ENCODE measurements at places on chromosomes 13 and 19.

- DNase-seq = peak; percentile 95
Measured at GRCh38 chr19:11142528-11143171, 12.9 kb downstream of the SPC24 start.

- no peak for DNase-seq
Measured at GRCh38 chr19:57079656-57080055, 40.1 kb upstream of the USP29 start.

- DNase-seq = no peak
Measured at GRCh38 chr13:95319551-95320274, 18.5 kb upstream of the ABCC4 start.

DNA sequence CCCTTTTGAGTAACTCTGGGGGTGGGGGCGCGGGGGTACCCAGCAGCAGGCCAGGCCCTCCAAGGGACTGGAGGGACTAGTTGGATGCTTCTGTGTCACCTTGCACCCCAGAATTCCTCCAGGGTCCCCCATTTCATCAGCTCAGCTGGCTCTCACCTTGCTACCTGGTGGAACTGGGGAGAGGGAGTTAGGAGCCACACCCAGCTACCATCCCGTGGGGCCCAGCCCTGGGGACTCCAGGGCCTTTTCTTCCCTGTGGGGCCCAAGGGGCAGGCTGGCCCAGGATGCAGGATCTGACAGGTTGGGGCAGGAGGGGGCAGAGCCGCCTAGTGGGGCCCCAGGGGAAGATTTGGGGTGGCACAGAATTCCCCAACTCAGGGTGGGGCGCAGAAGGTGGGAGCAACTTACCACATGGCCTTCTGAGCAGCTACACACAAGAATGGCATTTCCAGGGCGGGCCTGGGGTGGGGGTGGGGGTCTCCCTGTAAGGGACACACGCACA, 32.8 kb upstream of the NANOS3 start:
- DNase-seq = no peak

GRCh38 chr19:42175952-42176648, 41.4 kb downstream of the DEDD2 start:
- DNase-seq = peak; percentile 46

DNA sequence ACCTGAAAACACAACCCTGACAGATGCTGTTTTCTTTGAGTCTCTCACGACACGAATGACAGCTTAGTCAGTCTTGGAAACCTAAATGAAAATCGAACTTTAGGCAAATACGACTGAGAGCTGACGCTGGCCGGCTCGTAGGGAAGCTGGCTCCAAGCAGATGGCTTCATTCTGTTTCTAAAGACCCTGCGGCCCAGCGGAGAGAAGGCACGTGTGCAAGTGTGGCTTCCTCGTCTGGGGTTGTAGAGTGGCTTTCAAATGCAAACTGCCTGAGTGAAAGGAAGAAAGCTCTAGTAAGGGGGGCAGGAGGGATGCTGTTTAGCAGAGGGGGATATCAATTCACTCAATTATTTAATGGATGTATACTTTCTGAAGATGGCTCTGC, 26.1 kb upstream of the TIMM44 start:
- no peak for DNase-seq

GRCh38 chr19:3375221-3376090, 9.1 kb downstream of the NFIC start:
- no peak for DNase-seq

DNA sequence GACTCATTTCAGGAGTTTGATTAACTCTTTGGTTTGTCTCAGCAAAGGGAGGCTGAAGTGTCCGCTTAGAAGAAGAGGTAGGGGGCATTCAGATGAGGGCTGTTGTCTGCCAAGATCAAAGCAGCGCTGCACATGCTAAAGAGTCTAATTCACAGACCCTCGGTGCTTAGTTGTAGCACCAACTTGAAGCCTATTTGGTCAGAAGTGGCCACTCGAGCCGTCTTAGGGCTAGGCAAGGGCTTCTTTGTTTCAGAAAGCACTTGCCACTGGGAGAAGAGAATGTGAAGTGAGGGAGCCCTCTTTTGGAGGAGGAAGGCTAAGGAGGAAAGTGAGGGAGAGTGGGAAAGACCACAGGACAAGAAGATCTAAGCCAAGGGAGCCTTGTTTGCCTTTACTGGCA, 313.4 kb upstream of the TMTC4 start:
- peak; percentile 40 for DNase-seq

GRCh38 chr19:29812881-29813275, 1.1 kb downstream of the CCNE1 start:
- DNase-seq = no peak

GRCh38 chr13:68810660-68811059, 1297.0 kb upstream of the ATXN8OS start:
- no peak for DNase-seq

GRCh38 chr13:21362741-21363140, 96.4 kb downstream of the ZDHHC20 start:
- DNase-seq = no peak

DNA sequence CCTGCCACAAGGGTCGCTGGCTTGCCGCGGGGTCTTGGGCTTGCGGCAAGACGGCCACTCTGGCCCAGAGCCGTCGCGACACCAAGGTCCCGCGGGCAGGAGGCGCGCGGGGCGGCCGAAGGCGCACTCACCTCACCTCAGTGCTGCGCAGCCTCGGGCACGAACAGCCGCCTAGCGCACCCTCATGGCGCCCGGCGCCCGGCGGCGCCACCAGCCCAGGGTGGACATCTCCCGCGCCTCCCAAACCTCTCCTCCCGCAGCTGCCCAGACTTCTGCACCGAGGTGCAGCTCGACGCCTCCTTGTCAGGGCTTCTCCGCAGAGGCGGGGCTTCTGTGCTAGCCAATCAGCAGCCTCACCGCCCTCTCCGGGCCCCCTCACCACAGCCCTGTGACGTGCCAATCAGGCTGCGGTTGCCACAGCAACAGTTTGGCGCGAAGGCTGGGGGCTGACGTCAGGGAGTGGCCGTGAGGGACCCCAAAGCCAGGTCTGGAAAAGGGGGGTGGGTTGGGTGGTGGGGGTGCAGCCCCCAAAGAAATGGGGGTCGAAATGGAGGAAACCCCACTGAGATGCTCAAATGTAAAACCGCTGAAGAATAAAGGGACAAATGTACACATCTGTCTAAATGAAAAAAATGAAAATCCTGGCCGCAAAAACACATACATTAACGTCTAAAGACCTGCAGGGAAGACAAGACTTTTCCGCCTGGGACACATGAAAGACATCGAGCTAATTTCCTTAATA, at the start of the genes PEG3 and ZIM2:
Gene PEG3 (minus strand): TSS at position 276 of the 742 bp plus-strand sequence. CDS start 16,071 bp downstream, outside the sequence.
Gene ZIM2 (minus strand): TSS at position 276 of the 742 bp plus-strand sequence. CDS start 16,449 bp downstream, outside the sequence.
- DNase-seq = no peak

DNA sequence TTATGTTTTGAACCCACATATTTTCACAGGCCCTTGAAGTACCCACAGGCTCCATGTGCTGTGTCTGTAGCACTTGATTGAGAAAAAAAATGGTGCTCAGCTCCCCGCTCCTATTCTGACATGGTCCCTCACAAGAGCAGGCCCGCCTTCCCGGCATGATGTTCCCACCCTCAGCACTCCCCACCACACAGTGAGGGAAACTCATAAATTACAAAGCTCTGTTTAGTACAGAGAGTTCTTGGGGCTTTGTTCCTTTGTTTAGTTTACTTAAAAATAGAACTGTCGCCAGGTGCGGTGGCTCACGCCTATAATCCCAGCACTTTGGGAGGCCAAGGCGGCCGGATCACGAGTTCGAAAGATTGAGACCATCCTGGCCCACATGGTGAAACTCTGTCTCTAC, 25.9 kb upstream of the ABCC4 start:
- no peak for DNase-seq

GRCh38 chr19:57632987-57633831, at the start of gene ZNF211:
Gene ZNF211 (plus strand): TSS chr19:57633168. CDS start chr19:57633347, 179 bp downstream.
- DNase-seq = peak; percentile 99

DNA sequence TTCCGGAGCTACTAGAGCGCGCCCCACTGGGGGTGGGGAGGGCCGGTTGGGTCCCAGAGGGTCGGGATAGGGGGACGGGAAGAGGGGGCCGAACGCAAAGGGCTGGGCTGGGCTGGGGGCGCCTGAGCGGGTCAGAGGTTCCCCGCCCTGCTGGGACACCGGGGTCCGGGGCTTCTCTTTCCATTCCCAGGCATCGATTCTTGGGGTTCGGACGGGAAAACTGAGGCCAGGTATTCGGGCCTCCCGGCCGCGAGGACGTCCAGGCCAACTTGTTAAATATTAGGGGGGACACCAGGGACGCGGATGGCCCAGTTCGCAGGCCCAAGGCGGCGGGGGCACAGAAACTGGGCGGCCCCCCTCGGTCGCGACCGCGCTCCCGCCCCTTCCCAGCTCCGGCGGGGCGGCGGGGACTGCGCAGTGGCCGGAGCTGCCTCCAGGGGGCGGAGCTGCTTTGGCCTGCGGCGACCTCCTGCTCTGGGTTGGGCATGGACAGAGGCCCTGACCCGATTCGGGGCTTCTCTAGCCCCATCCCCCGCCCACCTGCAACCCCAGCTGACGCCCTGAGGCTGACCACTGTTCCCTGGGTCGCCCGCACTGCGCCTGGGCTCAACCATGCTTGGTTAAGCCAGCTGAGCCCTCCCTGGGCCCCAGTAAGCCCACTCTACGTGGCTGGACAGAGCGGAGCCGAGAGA, 1.2 kb upstream of the KLF16 start:
- peak; percentile 89 for DNase-seq

DNA sequence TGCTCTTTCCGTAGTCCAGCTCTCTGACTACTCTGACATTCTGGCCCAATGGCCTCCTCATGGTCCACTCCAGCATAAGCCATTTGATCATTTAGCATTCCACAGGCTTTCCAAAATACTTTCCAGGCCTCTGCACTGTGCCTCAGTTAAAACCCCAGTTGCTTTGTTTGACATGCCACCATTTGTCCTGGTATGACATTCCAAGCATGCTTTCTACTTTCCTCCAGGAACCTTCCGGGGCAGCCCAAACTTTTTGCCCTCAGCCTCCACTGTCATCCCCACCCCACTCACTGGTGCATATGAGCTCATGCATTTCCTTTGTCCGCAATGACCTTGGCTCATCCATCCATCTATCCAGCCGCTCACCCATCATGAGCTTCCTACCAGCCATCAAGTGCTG, 41.8 kb upstream of the WASF3 start:
- no peak for DNase-seq

GRCh38 chr13:39804332-39805210, 149.1 kb downstream of the COG6 start:
- no peak for DNase-seq

Data from AG20443 (cell line).